GM12892 (cell line): ENCODE measurements at places on chromosomes 5 and 9.
A peak's percentile ranks its signal among the peaks of the same experiment; 100 is the strongest.

GRCh38 chr9:114962809-114963208 is 32.4 kb upstream of the TNFSF8 start:
- no peak for DNase-seq

DNA sequence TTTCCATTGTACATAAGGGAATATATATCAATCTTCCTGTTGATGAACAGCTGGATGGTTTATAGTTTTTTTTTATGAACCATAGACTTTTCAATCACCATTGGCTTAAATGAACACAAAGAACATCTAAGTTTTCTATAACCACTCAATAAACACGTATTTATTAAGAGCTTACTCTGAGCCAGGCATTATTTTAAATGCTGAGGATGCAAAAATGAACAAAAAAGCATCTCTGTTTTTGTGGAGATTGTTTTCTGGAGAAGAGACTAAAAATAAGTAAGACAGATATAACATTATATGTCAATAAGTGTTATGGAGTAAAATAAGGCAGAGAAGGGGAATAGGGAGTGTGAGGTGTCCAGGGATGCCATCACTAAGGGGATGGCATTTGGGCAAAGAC is 52.1 kb upstream of the SLC24A2 start:
- no peak for DNase-seq

GRCh38 chr5:74286734-74287695 is 353.5 kb downstream of the ENC1 start:
- no peak for DNase-seq

- peak; percentile 46 for DNase-seq
These were observed 730 bp downstream of the ZMYND19 start for GRCh38 chr9:137589441-137590122.

DNA sequence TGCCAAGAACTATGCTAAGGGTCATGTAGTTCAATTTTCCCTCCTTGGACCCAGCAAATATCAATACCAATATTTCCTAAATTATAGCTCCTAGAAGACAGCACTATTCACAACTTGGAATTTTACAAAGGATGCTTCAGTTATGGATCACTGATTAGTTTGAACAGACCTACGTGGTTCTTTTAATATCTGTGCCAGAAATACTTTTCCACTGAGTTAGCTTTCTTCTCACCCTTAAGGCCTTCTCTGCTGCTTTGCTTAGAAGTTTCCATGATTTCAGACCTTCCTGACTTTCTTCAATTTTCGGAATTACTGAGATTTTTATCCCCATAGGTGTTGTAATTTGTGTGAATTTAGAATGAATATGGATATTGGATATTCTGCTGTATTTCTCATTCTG is 380.4 kb downstream of the PSAT1 start:
- no peak for DNase-seq

DNA sequence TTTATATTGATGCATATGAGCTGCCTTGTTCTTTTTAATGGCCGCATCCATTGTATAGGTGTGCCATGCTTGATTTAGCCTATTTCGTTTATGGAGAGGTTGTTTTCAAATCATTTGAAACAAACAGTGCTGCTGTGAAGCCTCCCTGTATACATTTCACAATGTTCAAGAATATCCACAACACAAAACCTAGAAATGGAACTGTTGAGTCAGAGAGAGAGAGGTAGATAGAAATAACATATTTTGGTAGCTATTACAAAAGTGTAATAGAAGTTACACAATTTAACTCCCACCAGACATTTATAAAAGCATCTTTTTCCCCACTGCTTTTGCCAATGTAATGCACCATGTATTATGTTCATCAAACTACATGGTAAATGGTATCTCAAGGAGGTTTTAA is 82.0 kb downstream of the FRMD3 start:
- DNase-seq: no peak

- no peak for DNase-seq
These were observed 3.9 kb downstream of the FABP6 start for GRCh38 chr5:160233215-160233614.

DNA sequence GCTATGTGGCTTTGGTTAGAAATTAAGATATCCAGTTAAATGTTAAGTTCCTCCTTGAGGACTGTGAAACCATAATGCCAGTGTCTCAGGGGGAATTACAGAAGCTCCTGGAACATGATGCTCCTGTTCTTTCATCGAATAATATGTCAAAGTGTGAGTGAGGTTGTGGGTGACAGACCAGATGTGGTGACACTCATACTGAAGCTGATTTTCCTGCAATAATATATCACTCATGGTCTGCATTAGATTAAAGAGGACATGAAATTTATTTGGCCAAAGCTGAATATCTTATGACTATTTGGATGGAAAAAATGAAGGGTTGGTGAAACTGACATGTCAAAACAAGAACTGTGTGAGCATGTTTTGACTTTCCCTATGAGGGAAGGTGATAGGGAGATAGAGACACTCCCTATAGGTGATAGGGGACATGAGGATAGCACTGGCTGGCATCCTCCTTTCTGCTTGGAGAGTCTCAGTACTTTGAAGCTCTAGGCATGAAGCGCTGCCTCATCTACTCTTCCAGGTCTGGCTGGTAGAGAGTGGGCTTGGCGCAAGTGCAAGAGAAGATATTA is 173.5 kb downstream of the ARHGEF28 start:
- no peak for DNase-seq

GRCh38 chr5:118620233-118620632 is 368.1 kb downstream of the DTWD2 start:
- DNase-seq: no peak

GRCh38 chr5:137566118-137566541 is 67.0 kb upstream of the SPOCK1 start:
- DNase-seq: no peak

GRCh38 chr5:168651648-168652047 is 72.5 kb upstream of the PANK3 start:
- DNase-seq: no peak

GRCh38 chr5:89268460-89268859 is 385.5 kb upstream of the MEF2C start:
- DNase-seq: no peak

- DNase-seq: no peak
These were observed 153.5 kb downstream of the CDH6 start for GRCh38 chr5:31346896-31347551.

DNA sequence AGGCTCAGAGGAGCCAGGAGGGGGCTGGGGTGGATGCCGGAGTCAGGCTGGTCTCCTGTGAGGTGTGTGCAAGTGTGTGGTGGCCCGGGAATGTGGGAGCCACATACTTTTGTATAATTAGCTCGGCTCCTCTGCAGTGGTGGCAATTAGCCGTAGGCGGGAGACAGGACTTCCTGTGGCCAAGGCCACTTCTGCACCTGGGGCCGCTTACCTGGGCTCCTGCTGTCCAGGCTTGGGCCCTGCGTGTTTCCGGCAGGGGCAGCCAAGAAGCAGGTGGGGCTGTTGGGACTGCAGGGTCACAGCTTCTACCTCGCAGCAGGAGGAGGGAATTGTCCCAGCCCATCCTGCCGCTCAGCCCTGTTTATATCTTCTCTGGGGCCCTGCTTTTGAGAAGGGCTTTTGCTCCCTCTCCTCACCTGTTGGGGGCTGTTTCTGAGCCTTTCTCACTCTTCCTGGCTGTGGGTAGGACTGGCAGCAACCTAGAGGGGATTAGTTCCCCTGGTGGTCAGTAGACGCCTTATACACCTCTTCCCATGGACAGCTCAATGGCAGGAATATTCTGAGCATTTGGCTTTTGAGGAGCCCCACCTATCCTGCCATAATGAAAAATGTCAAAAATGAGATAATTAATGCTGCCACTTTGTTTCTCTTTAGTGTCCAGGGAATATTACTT is 145.4 kb upstream of the PITX1 start:
- DNase-seq: no peak

DNA sequence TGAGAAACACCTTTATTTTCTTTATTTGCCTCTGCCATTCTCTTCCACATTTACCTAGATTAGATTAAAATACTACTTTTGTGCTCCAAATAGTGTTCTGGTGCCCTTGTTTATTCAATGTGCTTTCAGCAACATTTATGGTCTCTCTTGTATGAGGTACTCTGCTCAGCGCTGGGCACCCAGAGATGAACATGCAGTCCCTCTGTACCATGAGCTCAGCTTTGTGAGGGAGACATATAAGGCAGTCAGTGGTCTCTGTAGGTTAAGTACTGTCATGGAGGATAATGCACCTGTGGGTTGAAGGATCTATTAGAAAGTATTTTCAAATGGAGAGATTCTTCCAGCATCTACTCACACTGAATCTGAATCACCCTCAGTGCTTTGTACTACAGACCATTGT is 176.5 kb downstream of the TAF11L14 start:
- DNase-seq: no peak

GRCh38 chr9:126294331-126295081 is 32.1 kb upstream of the MVB12B start:
- no peak for DNase-seq
